Stimulated activated CD8-positive, alpha-beta memory T cell treated with anti-CD3 and anti-CD28 coated beads, Interleukin-4, amount 100 ng/mL, for 1 hour (primary cell): ENCODE measurements at places on chromosomes 5 and 9.

GRCh38 chr5:150511578-150512367, 3.8 kb downstream of the NDST1 start:
- no peak for DNase-seq

- DNase-seq = no peak
These were observed 1937.9 kb upstream of the WWC1 start for GRCh38 chr5:166353580-166353979.

- DNase-seq = no peak
These were observed 17.7 kb upstream of the ANKRD33B start for GRCh38 chr5:10546186-10546585.

- no peak for DNase-seq
These were observed 170.4 kb upstream of the OTULINL start for GRCh38 chr5:14411216-14411615.

GRCh38 chr9:20331095-20331685, 291.1 kb downstream of the MLLT3 start:
- DNase-seq = no peak

GRCh38 chr9:127613583-127613954, 1.5 kb downstream of the STXBP1 start:
- DNase-seq = no peak
